ENCODE measurements at places on chromosomes 5 and 9.
A peak's percentile ranks its signal among the peaks of the same experiment; 100 is the strongest.

GRCh38 chr9:105204416-105204815 is 40.0 kb upstream of the SLC44A1 start:
- no peak for DNase-seq

DNA sequence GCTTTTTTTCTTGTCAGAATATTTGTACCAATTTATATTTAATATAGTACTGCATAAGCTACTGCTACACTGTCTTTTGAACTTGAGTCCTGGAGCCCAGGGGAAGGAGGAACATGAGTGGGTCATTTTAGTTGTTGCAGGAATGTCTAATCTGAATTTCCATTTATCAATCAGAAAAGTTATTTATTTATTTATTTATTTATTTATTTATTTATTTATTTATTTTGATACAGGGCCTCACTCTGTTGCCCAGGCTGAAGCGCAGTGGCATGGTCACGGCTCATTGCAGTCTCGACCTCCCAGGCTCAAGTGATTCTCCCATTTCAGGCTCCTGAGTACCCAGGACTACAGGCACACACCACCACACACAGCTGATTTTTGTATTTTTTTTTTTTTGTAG is 712.6 kb downstream of the NR2F1-AS1 start:
- no peak for DNase-seq

GRCh38 chr5:3531320-3531986 is 64.2 kb upstream of the IRX1 start:
- DNase-seq = no peak

DNA sequence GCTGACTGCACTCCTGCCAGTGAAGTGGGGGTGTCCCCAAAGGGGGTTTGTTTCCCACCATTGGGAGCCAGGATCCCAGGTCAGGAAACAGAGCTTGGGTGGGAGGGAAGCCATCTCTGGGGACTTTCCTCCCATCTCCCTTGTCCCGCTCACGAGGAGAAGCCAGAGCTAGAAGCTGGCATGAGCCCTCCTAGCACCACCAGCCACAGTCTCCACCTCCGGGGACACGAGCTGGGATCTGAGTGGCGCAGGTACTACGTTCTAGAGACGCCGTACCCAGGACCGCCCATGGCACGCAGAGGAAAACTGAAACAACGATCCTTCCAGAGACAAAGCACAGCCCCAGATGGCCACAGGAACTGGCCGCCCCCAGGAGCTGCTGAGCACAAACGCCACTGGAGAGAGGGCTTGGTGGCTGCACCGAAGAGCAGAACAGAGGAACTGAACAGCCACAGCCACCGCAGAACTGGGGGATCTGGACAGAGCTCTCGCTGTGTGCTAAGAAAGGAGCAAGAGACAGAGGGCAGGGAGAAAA is 29.8 kb downstream of the ADAMTS2 start:
- no peak for DNase-seq

GRCh38 chr5:137565450-137565849 is 66.3 kb upstream of the SPOCK1 start:
- DNase-seq = peak; percentile 95

- DNase-seq = peak; percentile 23
These were observed 37.3 kb downstream of the INSYN2B start for GRCh38 chr5:169943026-169943425.

GRCh38 chr9:129344641-129345495 is 166.8 kb upstream of the IER5L start:
- DNase-seq = no peak

- no peak for DNase-seq
These were observed 20.4 kb upstream of the CEP72 start for GRCh38 chr5:591746-592145.

DNA sequence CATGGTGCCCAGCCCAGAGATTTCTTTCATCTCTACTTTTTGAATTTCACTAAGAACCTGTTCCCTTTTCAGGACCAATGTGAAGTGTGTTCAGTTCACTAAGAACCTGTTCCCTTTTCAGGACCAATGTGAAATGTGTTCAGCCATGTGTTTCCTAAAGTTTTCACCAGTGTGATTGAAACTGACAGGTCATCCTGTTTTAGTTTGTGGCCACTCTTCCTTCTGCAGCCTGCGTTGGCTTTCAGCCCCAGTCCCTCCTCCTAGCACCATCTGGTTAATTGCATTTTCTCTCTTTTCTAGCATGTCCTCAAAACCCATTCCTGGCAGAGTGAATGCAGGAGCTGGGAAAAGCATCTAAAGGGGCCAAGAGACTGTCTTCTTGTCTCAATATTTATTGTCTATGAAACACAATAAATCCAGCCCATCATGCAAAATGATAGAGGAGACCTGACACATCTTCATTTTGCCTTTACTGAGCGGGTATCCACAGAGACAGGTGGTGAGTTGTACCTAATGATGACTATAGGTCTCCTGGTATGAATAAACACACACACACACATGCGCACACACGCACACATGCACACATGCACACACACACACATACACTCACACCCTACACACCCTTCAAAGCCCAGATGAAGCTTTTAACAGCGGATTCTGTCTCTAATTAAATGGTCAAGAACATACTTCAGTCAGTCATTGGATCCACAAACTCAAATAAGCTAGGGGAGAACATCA is 6.1 kb upstream of the PANK3 start:
- DNase-seq = no peak

GRCh38 chr9:5549658-5550650 is 39.6 kb downstream of the PDCD1LG2 start:
- peak; percentile 60 for DNase-seq

DNA sequence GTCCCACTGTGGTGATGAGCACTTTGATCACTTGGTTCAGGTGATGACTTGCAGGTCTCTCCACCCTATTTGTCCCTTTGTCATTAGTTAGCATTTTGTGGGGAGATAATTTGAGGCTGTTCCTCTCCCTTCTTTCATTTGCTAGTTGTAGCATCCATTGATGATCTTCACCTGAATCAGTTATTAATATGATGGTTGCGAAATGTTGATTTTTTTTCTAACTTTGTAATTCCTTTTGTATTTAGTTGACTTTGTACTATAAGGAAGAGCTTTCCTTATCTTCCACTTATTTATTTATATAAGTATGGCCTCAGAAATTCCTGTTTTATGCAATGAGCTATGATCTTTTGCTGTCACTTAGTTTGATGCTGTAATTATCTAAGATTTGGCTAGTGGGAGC is 12.6 kb downstream of the TRIO start:
- no peak for DNase-seq

DNA sequence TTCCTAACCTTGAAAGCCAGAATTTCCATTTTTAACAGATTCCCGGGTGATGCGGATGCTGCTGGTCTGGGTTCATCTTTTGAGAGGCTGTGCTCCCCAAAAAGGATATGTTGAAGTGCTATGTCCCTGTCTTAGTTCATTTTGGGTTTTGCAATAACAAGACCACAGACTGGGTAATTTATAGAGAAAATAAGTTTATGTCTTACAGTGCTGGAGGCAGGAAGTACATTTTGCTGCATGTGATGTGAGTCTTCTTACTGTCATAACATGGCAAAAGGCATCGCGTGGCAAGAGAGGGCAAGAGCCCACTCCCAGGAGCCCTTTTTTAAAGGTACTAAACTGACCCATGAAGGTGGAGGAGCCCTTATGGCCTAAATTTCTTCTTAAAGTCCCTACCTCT is 114.1 kb downstream of the DAPK1 start:
- no peak for DNase-seq

DNA sequence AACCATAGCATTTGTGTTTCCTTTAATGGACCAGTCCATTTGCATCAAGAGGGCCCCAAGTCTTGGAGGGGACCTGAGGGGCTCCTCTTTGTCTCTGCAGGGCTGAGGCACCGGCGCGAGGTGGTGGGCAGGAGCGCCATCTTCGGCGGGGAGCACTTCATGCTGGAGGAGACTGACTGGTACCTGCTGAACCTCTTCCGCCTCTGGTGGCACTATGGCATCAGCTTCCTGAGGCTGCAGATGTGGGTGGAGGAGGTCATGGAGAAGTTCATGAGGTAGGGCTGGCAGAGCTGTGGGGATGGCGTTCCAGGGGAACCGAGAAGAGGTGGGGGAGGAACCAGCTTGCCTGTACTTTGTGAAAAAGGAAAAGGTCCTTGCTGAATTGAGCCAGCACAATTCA is 6.1 kb downstream of the PCYOX1L start:
- no peak for DNase-seq

- no peak for DNase-seq
These were observed 804.8 kb upstream of the ZNF608 start for GRCh38 chr5:125551246-125551645.

DNA sequence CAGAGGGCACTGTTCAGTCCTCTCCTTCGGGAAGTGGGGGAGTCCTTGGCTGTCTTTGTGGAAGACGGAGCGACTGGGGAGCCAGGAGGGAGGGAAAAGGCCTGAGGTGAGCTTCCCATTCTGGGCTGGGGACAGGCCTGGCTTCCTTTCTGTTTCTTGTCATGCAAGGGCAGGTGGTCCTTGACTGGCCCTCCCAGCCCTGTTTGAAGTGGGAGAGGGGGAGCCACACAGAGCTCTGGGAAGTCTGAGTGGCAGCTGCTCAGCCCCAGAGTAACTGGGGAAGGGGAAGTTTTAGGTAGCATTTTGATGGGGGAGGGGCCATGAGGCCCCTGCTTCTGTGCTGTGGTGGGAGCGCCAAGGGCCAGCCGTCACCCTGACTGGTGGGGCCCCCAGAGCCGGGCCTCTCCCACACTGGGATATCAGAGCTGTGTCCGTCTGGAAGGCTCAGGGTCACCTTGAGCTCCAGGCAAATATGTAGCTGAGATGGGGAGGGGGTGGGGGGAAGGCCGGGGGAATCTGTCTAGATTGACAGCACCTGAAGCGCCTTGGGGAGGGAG is 6.5 kb downstream of the UNC5A start:
- DNase-seq = no peak

GRCh38 chr9:563200-563599 is 278.3 kb upstream of the DMRT1 start:
- DNase-seq = no peak

GRCh38 chr5:143564417-143564816 is 160.9 kb upstream of the NR3C1 start:
- no peak for DNase-seq

- DNase-seq = peak; percentile 83
These were observed 9.2 kb downstream of the ENC1 start for GRCh38 chr5:74631081-74631953.

GRCh38 chr5:142661957-142662356 is 23.9 kb downstream of the FGF1 start:
- no peak for DNase-seq

GRCh38 chr9:116641292-116642059 is 45.6 kb upstream of the TRIM32 start:
- DNase-seq = no peak

- no peak for DNase-seq
These were observed 37.4 kb upstream of the CLPTM1L start for GRCh38 chr5:1382248-1382700.

DNA sequence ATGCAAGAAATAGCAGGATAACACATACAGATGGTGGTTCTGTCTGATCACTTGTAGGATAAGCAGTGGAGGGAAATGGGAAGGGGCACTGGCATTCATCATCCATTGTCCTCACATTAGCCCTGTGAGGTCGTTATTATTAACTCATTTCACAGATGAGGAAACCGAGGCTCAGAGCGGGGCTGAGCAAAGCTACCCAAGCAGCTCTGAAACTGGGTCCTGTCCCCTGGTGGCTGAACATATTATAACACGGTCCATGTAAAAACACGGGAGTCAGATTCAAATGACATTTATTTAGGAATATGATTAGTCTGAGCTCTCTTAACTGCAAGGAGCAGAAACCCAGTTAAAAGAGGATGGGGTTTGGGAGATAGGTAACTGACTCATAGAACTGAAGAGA is 43.1 kb downstream of the HRH2 start:
- no peak for DNase-seq

GRCh38 chr9:23590276-23591000 is 235.6 kb downstream of the ELAVL2 start:
- DNase-seq = no peak

DNA sequence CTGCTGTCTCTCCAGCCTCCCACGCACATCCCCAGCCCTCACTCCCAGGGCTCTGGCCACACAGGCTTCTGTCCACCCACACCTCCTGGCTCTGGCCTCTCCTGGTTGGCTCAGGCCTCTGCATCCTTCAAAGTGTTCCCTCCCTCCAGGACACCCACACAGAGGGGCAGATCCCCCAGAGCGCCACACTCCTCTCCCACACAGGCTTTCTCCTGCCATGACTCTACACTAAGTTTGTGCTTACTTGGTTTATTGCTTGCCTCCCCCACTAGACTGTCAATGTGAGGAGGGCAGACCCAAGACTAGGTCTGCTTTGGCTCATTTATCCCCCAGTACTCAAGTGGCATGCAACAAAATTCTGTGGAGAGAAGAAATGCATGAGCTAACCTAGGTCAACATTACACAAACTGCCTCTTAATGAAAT is 67.0 kb upstream of the SPOCK1 start:
- peak; percentile 68 for DNase-seq

DNA sequence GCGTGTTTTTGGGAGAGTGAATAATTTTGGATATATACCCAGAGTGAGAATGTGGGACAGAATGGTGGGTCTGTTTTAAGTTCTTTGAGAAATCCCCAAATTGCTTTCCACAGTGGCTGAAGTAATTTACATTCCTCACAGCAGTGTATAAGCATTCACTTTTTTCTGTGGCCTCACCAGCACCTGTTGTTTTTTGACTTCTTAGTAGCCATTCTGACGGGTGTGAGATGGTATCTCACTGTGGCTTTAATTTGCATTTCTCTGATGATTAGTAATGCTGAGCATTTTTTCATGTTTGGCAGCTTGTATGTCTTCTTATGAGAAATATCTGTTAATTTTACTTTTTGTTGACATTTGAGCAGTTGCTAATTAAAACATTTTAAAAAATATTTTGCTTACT is 9.4 kb upstream of the SPATA31D1 start:
- DNase-seq = no peak

DNA sequence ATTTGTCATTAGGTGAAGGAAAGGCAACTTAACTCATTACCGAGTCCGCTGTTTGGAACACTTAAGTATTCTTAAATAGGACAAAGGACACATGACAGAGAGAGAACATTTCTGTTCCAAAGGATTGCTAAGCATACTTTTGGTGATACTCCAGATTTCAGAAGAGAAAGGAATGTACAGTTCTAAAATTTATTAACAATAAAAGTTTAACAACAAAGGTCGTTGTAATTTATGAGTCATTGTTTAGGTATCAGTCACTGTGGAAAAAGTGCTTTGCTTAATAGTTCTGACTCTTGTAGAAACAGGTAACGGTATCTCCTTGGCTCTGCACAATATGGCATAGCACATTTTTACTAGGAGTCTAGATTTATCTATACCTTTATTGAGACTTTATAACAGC is 36.3 kb upstream of the PAM start:
- peak; percentile 33 for DNase-seq

GRCh38 chr5:1212271-1212670 is 10.9 kb downstream of the SLC6A19 start:
- DNase-seq = no peak

- peak; percentile 36 for DNase-seq
These were observed 20.5 kb downstream of the CSF1R start for GRCh38 chr5:150065886-150066285.

DNA sequence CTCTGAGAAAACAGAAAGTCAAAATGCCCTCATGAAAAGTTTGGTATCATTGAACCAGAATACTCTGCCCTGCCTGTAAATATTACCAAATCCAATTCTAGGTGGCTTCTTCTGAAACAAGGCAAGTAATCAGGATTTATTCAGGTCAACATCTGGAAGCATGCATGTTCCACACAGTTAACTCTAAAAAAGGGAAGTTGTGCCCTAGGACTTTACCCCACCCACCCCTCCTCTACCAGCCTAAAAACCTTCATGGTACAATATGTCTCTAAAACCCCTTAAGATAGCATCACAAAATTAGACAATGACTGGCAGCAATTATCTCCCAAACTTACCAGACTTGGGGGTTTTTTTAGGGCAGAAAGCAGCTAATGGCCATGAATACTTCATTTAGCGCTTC is 414.8 kb upstream of the SLC30A5 start:
- DNase-seq = no peak

GRCh38 chr9:136947955-136948510 is 3.0 kb downstream of the C8G start:
- DNase-seq = peak; percentile 60
